Uterus (tissue), 4 donors: ENCODE measurements at places on chromosomes 7 and 10.

- no peak for DNase-seq
Observed at GRCh38 chr10:84540022-84540616, 211.7 kb downstream of the CCSER2 start.

GRCh38 chr10:116469437-116469836 is 41.8 kb downstream of the PNLIPRP3 start:
- DNase-seq: no peak

GRCh38 chr7:17120756-17121155 is 177.7 kb upstream of the AHR start:
- DNase-seq: no peak

- DNase-seq: no peak
Observed at GRCh38 chr10:110747609-110748464, 103.7 kb downstream of the RBM20 start.

GRCh38 chr10:95850791-95851190 is 57.0 kb upstream of the CC2D2B start:
- no peak for DNase-seq

DNA sequence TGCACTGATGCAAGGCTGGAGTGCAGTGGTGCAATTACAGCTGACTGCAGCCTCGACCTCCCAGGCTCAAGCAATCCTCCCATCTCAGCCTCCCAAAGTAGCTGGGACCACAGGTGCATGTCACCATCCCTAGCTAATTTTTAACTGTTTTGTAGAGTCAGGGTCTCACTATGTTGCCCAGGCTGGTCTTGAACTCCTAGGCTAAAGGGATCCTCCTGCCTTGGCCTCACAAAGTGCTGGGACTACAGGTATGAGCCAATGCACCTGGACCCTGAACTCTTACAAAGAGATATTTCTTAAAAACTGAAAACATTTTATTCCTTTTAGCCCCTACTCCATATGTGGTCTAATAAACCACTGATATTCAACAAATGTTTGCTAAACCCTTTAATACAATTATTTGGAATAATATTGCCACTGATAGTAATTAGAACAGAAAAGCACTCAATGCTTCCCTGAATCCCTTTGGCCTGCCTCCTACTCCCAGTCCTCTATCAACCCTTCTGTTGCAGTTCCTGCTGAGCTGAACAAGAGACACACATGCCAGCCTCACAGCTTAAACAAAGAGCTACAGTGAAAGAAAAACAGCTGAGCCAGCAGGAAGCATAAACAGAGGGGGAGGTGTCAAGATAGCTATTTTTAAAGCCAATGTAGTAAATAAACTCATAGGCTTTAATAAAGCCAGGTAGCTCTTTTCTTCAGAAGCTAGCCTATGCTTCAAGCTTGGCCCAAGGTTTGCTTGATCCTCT is 7.0 kb upstream of the GNAI1 start:
- DNase-seq: no peak

DNA sequence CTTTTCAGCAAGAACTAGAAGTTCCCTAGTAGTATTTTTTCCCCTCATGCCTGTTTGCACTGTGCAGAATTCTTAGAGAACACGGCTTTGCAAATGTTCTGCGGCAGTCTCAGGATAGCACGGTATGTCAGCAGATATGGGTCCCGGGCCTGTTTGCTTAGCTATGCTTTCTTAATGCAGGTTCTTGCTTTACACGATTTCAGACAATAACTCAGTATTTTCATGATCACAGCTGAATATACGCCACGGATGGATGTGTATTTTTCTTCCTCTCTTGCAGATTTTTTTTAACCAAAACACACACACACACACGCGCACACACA is 137.3 kb downstream of the HECW1 start:
- no peak for DNase-seq

- DNase-seq: no peak
Observed at GRCh38 chr10:131444862-131445461, 133.4 kb upstream of the TCERG1L start.

DNA sequence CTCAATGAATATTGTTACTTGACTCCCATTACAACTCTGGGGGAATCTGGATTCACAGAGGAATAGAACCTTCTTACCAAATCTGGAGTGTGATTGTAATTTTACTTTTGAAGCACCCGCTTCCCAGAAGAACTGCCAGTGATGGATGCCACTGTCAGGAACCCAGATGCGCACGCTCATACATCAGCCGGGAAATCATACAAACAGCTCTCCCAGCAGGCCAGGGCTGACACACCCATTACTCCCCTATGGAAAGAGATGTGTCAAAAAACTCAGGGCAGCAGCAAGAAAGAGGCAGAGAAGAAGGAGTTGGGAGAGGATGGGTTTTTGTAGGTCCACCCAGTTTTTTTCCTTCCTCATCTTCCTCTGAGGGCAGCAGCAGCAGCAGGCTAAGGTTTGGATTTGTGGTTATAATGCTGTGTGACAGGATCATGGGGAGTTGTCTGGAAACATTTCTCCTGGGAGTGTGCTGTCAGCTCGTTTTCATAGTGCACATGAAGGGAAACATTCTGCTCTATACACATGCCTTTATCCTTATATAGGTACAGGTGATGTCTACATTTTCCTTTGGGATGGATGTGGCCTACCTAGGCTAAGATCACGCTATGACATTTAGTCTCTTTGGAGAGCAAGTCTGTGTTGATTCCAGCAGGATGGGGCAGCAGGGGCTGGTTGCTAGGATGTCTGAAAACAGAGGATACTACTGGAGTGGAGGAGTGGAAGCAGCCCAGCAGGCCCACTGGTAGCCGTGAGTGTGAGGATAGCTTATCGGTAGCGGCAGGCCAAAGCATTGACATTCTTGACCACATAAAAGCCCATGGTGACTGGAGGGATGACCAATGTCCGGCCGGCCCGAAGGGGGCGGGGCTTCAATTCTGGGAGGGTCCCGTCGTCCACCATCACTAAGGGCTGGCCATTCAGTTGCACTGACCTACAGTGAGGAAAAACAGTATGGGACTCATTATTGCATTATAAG is 12.4 kb upstream of the HPS1 start:
- no peak for DNase-seq

DNA sequence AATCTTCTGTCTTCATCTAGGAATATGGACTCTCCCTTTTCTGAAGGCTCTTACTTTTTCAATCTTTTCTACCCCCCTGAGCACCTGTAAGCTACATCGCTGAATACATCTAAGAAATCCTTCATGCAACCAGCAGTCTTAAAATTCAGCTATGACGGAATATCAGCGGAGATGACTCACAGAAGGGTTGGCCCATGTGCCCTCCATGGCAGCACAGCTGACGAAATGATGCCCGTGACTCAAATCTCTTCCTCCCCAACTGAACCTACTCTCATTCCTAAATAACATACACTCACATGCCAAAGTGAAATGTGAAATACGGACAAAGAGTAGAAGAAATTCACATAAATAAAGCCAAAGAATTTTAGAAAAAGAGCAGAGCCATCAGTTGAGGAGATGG is 30.3 kb upstream of the NCAPG2 start:
- no peak for DNase-seq

DNA sequence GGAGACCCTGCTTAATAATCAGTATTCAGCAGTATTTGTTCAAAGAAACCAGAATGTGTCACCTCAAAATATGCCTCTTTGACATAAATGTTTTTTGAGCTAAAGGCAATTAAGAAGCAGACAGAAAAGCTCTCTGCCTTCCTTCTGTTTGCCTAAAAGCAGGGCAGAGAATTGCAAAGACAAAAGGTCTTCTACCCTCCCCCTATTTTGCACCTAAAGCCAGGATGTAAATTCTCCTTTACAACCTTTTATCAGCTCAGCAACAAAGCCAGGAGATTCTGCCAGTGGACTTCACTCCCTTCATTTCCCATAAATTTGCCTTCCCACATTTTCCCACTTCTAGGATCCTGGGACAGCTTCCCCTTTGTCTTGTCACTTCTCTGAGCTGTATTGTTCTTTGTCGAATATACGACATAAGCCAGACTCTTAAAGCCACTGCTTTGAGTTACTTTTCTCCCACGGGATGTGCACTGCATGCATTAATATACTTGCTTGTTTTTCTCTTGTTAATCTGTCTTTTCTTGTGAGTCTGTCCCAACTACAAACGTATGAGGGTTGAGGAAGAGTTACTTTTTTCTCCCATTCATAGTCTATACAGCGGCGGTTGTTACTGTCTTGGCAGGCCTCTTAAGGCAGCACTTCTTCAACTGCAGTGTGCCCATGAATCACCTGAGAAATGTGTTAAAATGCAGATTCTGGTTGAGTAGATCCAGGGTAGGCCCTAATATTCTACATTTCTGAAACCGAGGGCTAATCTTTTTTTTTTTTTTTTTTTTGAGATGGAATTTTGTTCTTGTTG is 48.2 kb downstream of the ST8SIA6 start:
- DNase-seq: no peak

DNA sequence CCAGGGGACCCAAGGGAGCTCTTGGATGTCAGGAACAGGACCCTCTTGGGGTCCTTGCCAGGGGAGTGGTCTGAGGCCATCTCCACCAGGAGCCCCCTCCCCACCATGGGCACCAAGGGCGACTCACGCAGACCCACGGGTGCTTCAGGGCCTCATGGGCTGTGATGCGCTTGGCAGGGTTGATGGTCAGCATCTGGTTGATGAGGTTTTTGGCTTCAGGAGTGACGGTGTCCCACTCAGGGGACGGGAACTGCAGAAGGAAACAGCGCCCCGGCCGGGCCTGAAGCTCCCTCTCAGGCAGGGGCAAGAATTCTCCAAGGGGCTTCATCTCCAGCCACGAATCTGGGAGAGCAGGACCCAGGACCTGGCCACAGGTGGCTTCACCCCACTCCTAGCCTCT is 41.3 kb downstream of the YKT6 start:
- no peak for DNase-seq

DNA sequence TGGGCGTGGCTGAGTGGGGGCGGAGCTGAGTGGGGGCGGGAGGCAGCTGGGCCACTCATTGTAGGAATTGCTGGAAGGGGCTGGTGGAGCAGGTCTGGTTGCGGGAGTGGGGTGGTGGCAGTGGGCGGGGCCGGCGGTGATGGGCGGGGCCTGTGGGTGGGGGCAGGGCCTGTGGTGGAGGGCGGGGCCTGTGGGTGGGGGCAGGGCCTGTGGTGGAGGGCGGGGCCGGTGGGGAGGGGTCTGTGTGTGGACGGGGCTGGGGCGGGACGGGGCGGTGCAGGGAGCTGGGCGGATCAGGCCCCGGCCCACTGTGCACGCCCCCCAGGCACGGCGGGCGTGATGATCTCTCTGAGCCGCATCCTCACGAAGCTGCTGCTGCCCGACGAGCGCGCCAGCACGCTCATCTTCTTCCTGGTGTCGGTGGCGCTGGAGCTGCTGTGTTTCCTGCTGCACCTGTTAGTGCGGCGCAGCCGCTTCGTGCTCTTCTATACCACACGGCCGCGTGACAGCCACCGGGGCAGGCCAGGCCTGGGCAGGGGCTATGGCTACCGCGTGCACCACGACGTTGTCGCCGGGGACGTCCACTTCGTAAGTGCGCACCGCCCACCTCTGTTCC is 14.0 kb downstream of the SLC29A4 start:
- DNase-seq: no peak

DNA sequence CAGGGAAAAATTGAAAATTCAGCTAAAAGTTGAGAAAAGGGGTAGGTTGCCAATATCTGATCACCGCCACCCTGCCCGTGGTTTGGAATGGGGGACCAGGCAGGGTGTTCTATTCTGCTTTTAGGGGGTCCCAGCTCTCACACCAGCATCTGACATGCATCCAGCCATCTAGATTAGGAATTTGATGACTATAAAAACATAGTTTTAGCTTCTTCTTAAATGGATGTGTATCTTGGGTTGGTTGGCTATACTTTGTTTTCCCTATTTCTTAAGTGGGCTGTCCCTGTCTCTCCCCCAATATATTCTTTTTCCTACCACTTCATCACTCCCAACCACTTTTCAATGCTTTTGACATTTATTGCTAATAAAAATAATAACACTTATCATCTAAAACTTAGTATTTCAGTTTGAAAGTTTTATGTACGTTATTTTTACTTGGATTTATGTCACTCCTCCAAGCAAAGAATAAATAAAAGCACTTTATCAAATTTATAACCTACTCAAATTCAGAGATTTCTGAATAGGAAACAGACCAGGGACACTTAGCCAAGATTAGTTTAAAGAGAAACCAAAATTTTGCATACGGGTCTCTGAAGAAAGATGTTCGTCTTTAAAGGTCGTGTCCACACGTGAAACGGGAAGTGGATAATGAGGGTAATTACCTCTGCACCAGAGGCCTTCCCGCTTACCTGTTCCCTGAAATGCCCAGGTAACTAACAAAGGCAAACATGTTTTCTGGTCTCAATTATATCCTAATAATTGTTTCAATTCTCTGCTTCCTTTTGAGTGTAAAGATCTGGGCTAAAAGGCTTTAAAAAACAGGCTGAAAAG is 233.2 kb upstream of the AUTS2 start:
- no peak for DNase-seq

DNA sequence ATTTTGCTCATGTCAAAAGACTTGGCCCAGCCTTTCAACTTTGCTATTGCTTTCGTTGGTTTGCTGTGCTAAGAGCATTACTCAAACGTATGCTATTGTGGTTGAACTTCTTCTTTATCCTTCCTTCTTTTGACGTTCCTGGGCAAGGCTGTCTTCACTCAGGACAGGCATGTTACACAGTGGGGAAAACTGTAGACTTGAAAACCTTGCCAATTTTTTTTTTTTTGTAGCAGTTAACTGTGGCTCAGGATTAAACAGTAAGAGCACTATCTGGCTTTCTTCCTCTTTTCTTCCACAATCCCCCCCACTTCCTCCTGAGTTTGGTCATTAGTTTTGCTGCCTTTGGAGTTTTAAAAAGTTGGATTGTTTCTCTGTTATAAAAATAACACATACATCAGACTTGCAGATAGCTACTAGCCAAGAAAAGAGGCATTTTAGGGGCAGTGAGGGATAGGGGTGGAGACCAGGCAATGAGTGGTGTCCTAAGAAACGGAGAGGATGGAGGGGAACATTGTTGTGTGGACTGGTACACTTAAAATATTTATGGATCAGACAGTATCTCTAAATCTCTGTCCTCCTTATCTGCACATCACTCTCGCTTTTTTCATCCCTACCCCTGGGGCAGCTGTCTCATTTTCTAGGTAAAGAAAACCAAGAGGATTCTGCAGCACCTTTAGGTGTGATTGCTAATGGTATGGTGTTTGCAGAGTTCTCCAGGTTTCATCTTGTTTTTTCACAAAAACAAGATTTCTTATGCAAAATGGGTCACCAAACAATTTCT is 181.7 kb downstream of the LRMDA start:
- DNase-seq: no peak

- no peak for DNase-seq
Observed at GRCh38 chr10:5816170-5816569, 2.9 kb upstream of the GDI2 start.

DNA sequence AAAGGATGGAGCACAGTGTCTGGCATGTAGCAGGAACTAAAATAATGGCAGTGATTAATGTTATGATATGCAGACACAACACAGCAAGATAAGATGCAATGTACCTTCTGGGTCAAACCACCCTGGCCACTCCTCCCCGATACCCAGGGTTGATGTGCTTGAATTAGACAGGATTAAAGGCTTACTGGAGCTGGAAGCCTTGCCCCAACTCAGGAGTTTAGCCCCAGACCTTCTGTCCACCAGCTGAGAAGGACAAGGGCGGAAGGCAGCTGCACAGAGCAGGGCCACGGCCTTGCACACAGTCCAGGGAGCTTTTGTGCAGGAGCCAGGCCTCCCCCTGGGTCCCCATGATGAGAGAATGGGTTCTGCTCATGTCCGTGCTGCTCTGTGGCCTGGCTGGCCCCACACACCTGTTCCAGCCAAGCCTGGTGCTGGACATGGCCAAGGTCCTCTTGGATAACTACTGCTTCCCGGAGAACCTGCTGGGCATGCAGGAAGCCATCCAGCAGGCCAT is at the start of gene RBP3:
RBP3 (plus strand) TSS at position 226 of the 514 bp plus-strand sequence; CDS start at position 348, 122 bp downstream.
- no peak for DNase-seq
